ENCODE measurements at places on chromosomes 12 and 14. TPM values are rescaled to one million over a fixed set of nuclear protein-coding genes. Genes with fewer than 3 reads are reported as not detected.

The CPM gene
- total RNA-seq: 29.8 TPM

The VPS37B gene
- 7.7 TPM for total RNA-seq

DNA sequence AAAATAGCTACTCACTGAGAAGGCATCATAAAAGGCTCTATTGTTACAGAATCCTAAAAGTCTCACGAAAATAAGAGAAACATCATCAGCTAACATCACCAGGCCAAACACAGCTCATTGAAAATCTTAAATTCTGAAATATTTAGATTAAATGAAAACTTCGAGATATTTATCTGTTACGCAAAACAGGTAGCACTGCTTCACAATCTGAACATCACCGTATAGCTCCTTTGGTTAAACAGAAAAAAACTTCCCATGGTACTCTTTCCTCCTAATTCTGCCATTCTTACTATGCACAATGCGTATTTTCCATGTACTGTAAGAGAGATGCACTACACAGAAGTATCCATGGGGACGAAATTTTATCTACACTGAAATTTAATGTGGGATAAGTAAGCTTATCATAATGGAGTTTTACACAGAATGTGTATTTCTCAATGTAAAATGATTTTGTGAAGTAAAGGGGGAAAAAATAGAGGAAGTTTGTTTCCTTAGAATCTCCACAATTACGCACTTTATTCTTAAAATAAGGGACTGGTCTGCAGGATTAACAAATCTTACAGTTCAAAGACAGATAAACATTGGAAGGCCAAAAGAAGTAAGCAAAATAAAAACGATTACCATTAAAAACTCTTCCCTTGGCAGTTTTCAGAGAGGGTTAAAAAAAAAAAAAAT, 1.9 kb downstream of the SGPP1 start:
- no peak for DNase-seq

GRCh38 chr14:63248211-63248610, 44.0 kb downstream of the RHOJ start:
- peak; percentile 51 for DNase-seq

DNA sequence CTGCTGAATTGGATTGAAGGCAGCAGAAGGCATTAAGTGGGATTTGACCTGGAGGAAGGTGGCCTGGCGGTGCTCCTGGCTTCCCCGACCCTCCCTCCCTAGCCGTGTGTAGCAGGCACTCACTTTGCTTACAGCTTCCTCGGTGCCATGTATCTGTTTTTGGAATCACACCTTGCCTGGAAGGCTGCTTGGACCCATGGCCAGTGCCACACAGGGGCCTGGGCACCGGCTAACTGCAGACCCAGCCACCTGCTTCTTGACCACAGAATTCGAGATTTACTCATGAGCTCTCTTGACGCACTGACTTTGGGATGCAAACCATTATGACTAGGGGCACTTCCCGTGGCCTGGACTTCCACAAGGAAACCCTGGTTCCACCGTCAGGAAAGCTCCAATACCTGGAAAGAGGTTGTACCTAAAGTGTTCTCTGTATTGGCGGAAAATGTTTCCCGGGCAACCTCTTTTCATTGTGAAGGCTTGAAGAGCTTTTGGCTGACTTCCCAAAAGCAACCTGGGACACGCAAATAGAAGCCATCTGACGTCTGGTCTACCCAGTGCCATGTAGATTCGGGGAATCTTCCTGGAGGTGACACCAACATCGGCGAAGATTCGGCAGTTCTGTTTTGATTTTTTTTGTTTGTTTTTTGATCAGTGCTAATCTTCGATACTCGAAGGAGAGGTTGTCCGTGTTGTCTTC, 125.6 kb upstream of the RTL1 start:
- DNase-seq: no peak

DNA sequence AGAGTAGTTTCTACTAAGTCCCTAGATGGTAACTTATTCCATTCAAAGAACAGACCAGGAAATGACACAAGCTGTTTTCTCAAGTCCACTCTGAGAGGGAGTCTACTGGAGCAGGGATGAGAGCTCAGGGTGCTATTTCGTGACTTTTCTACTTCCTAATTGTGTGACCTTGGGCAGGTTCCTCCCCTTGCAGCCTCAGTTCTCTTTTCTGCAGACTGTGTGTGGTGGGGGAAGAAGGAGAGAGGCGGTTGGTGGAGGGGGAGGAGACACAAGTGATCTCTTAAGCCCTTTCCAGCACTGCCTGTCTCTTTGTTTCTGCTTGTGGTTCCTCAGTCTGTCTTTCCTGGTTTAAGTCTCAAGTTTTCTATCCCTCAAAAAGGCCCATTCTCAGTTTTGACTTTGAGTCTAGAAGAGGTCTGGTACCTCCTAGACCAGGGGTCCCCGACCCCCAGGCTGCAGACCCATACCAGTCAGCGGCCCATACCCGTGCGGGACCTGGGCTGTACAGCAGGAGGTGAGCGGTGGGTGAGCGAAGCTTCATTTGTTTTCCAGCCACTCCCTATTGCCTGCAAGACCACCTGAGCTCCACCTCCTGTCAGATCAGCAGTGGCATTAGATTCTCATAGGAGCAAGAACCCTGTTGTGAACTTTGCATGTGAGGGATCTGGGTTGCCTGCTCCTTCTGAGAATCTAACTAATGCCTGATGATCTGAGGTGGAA, 10.7 kb downstream of the FGF6 start:
- DNase-seq: no peak

Measured in fibroblast of lung (primary cell).